ENCODE measurements at places on chromosomes 3 and 15.
A peak's percentile ranks its signal among the peaks of the same experiment; 100 is the strongest.

GRCh38 chr3:16906682-16907081 lies 21.9 kb downstream of the PLCL2 start:
- DNase-seq: peak; percentile 36

DNA sequence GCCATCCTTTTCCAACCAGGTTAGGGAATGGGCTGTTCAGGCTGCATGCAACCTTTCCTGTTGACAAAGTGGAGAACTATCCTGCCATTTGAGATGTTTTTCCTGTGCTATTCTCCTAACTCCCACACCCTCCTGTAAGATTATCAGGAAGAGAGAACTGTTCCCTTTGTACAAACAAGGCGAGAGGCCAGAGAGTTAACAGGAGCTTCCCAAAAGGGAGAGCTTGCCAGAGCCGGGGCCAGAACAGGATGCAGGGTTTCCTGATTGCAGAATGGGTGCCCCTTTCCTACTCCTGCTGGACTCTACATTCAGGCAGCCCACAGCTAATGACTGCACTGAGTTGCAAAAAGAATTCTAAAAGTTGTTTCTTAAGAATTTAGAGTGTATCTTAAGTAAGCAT lies 17.1 kb downstream of the PML start:
- peak; percentile 42 for DNase-seq

GRCh38 chr15:60408463-60408981 lies 10.7 kb upstream of the ANXA2 start:
- DNase-seq: peak; percentile 81

DNA sequence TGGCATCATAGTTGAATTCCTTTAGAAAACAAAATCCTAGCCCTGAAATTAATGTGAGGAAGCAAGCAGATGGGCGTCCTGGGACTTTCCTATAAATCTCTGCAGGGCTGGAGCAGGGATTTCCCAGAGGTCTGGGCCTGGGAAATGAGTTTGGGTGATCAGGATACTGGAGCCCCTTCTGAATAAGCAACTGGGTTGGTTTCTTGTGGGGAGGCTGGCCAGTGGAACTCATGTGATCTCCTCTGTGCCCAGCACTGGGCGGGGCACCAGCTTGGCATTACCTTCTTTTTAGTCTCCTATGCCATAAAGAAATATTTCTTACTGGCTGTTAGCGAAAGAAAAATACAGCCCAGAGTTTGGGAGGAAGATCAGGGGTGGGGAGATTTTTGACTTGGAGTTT lies 1.7 kb downstream of the THSD4 start:
- no peak for DNase-seq

DNA sequence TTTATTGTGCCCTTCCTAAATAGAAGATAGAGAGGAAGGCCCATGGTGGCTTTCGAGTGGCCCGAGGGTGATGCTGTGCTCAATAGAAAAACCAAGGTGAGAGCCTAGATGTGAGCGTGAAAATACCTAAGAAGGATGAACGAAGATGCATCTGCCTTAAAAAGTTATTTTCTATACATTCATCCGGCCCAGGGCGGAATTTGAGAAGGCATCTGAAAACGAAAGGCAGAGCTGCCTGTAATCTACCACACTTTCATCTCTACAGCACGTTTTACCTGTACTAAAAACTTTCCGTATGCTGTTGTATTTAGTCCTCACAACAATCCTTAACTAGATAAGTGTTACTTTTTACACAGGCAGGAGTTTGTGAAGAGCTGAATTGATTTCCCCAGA lies 1.4 kb downstream of the DUT start:
- no peak for DNase-seq

GRCh38 chr3:114284644-114285043 lies 9.2 kb upstream of the TIGIT start:
- DNase-seq: no peak

DNA sequence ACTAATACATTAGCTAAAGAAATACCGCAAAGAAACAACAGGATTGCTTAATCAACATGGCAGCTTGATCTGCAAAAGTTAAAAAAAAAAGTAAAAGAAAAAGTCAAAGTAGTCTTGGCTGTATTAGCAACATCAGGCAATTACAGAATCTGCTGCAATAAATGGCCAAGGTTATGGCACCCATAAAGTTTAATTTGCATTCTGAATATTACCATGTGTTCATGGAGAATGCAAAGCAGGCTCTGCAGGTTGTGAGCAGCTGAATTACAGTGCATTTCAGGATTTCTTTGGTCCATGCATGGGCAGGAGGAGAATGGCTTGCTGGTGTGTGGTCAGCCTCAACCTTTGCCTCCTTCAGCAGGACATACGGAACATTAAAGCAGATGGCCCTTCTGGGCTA lies 199.1 kb upstream of the AZI2 start:
- no peak for DNase-seq

DNA sequence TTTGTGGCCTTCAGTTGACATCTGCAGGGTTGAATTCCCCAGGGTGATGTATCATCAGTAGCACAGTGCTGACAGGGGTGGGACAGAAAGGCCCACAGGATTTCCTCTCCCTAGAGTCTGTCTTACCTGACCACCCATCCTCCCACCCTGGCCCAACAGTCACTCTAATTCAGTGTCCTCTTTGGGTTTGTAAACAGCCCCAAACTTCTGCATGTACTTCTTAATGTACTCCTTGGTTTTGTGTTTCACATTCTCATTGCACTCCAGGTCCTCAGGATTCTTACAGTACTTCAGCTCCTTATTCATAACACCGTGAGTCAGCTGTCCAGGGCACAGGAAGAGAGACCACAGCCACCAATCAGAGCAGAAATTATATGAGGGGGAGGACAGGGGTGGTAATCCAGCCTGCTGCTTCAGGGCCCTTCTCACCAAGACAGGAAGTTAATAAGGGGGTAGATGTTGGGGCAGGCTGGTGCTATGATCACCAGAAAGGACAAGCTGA lies 37.5 kb downstream of the NBEAL2 start:
- peak; percentile 76 for DNase-seq

DNA sequence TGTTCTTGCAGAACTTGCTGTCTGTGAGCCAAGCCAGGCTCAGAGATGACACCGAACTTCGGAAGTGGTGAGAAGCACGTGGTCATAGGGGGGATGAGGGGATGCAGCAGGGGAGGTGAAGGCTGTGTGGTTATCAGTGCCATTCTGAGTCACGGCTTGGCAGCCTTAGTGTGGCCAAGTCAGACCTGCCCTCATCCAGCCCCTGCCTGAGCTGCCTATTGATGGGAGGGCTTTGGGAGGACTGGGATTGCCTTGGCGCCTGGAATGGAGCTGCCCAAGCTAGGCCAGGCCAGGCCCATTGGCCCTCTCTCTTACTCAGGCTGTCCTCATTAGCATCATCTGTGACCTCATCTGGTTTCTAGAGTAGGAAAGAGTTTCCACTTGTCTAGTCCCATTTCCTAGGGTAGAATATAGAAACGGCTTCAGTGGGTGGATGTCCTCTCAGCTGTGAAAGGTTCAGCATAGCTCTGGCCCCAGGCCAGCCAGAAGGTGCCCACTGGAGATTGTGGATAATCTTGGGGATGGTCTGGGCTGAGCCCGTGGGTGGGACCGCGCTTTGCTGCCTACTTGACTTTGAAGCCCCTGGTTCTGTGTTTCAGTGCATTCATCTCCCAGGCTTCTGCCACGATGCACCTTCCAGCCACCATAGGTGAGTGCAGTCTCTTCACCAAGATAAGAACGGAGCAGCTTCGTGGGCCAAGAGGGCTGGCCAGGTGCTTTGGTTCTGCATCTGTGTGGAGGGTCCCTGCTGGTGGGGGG lies 7.2 kb downstream of the FAH start:
- DNase-seq: no peak

DNA sequence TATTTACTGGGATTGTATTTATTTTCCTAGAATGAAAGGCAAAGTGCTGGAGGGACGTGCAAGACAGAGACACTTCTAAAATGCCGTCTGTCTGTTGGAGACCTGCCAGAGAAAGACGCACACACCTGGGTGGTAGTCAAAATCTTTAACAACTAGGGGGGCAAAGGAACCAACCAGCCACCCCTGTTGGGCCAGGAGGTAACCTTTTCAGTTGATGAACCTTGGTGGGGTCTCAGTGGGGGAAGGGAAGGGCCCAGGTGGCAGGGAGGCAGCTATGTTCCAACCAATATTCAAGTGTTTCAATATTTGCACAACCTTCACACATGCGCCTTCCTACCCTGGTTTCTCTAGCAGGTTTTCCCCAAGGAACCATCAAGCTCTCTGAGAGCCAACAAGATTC lies 99.0 kb downstream of the MEGF11 start:
- no peak for DNase-seq

DNA sequence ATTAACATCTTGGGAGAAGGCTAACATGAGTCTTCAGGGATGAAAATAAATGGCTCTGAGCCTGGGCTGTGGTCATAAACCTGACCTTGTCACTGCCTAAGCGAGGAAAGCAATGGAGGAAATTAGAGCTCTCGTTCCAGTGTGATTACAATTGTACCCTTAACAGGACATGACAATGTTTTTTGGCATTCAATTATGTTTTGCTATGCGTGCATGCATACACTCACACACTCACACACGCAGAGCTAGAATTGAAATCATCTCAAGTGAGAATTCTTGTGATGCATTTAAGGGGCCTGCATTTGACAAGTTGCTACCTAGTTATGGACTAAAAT lies 24.1 kb downstream of the ZNF80 start:
- DNase-seq: peak; percentile 68

GRCh38 chr3:39269528-39269927 lies 10.3 kb downstream of the CX3CR1 start:
- no peak for DNase-seq

DNA sequence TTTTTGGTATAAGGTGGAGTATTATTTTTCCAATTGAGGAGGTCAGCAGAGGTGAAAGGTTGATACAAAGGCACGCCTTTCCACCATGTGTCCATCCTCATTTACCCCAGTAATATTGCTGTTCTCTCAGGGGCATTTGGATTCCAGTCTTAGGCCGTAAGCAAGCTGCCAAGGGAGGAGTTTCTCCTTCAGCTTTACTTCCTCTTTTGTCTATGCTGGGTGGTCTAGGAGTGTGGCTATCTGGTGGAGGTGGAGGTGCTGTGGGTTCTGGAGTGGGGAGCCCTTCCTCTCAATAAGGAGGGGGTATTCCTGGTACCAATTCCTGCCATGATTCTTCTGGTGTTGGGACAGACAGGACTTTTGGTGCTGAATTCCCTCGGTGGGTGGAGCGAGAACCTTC lies 340.6 kb downstream of the KCNH8 start:
- no peak for DNase-seq

DNA sequence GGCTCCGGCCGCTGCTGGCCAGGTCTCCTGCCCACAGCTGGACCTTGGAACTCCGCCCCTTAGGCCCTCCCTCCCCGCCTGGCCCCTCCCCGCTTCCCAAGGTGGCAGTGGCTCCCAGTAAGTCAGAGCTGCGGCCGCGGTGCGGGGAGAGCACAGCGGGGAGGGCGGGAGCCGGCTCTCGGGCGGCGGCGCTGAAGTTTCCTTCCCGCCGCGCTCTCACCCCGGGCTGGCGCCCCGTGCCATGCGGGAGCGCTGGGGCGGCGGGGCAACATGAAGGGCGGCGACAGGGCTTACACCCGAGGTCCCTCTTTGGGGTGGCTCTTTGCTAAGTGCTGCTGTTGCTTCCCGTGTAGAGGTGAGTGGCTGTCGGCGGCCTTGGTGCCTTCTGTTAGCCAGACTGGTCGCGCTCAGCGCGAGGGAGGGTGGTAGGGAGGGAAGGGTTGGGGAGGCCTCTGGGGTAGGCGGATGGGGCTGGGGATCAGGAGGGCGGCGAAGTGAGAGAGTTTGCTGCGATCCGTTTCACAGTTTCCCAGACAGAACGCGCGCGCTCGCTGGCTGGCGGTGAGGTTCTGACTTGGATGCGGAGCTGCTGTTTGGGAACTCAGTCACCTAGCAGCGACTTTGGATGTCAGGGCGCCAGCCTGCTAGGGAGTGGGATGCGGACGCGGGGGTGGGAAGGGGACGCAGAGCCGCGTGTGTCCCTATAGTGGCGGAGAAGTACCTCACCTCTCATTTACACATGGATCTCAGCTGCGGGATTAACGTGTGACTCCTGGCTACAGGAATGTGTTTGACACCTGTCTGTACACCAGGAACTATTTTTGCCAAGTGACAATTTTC lies 145.5 kb upstream of the UMPS start:
- DNase-seq: no peak

DNA sequence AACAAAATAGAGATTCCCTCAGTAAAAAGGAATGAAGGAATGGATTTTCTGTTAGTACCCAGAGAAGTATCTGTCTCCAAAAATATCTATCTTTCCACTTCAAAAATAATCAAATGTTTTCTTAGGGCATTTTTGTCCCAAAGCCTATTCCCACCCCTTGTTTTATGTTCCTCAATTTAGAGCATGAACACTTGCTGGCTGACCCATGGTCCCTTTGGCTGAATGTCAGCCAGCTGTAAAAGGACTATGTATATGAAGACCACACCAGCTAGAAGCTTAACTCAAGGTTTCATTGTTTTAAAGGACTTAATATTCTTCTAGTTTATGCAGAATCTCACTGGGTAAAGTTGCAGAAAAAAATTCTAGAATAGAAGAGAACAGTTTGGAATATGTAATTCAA lies 931.2 kb downstream of the MCTP2 start:
- DNase-seq: no peak

GRCh38 chr3:37564518-37564917 lies 297.2 kb upstream of the CTDSPL start:
- no peak for DNase-seq

DNA sequence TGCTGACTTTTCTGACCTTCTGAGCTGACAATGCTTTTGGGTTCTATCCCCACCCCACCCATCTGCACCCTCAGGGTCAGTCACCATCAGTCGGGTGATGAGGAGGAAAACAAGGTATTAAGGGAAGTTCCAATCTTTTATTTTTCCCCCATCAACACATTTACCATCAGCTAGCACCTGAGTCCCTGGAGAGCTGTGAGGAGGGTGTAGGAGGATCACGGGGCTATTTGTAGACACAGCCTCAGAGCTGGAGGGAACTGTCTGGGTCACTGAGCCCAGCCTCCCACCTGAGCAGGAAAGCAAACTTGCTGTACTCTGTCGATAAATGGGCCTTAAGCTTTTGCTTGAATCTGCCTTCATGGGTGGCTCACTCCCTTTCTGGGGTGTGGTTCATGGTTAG lies 24.8 kb upstream of the ZFAND6 start:
- no peak for DNase-seq

DNA sequence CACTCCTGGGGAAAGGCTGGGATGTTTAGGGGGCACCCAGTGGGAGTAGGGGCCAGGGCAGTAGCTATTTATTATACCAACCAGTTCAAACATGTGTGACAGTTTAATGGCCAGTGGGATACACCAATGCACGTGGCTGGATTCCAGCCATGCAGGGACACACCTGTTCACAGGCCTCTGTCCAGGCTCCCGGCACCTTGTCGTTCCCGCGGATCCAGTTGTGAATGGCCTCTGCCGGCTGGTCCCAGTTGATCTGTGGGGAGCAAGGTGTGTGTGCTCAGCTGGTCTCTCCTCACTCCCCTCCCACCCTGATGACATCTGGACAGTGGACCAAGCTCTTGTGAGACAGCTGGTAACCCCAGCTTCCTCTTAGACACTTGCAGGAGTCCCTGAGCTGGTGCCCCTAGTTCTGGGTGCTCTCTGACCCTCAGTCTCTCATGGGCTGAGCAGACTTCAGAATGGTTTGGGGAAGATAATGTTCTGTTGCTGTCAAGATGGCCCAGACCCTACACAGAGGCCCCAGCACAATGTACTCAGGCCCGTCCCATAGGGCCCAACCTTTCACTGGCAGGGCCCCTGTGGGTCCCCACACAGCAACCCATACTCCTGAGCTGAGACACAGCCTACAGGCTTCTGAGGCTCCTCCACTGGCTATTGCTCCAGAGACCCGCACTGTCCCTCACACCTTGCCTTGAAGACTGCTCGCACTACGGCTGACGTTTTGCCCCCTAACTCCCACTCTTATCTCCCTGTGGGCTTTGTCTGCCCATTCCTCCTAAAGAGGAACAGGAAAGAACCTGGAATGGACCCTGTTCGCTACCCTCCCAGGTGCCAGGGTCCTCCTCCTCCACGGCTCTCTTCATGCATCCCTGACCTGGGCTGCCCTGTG lies 25.8 kb downstream of the ALDH1L1 start:
- DNase-seq: no peak
